ENCODE measurements at places on chromosomes 1 and 21.

DNA sequence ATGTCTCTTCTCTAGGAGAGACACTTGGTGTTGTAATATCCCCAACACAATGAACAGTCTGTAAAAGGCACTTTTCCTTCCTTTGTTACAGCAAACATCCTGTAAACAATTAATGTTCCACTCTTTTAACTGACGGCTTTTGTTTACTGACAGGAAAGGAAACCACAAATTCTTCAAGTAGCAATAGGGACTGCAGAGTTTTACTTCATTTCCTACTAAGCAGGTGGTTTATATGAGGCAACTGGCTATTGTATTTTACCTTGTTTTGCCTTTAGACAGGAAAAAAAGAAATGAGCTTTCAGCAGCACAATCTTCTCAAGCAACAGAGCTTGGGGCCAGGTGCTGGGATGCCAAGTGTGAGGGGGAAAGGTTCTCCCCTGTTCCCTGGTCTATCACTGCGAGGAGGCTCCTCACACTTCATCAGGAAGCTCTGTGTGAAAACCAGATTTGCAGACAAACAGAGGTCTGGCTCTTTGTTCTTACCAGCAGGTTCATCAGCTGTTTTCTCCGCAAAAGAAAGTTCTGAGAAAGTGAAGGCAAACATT is 51.2 kb downstream of the SIPA1L2 start:
- no peaks in the 10 kb centered on the region for H3K27me3 ChIP-seq
- H3K4me3 ChIP-seq = peak overlapping the region; percentile 44
- H3K4me1 ChIP-seq = peaks cover 60% of the 10 kb centered on the region
- peaks cover 4% of the 10 kb centered on the region for H3K36me3 ChIP-seq
- H3K27ac ChIP-seq = peak overlapping the region; percentile 92

DNA sequence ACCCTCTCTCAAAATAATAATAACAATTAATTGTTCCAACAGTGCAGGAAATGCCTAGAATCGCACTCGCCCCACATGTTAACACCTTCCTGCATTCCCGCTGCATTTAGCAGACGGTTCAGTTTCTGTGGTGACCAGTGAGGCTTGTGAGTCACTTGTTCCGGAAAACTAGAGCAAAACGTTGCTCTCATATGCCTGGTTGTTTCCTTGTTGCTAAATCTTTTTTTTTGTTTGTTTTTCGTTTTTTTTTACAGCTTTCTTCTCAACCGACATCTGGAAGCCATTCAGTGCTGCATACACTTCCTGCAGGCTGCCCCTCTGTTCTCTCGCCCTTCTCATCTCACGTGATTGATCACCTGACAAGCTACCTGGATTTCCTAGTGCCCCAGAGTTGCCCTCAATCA is 56.9 kb upstream of the TMPRSS2 start:
- no peak for DNase-seq
- H3K27me3 ChIP-seq = peaks cover 23% of the 10 kb centered on the region
- peaks cover 3% of the 10 kb centered on the region for H3K4me1 ChIP-seq
- no peak overlapping the region for H3K4me3 ChIP-seq
- H3K36me3 ChIP-seq = no peaks in the 10 kb centered on the region

DNA sequence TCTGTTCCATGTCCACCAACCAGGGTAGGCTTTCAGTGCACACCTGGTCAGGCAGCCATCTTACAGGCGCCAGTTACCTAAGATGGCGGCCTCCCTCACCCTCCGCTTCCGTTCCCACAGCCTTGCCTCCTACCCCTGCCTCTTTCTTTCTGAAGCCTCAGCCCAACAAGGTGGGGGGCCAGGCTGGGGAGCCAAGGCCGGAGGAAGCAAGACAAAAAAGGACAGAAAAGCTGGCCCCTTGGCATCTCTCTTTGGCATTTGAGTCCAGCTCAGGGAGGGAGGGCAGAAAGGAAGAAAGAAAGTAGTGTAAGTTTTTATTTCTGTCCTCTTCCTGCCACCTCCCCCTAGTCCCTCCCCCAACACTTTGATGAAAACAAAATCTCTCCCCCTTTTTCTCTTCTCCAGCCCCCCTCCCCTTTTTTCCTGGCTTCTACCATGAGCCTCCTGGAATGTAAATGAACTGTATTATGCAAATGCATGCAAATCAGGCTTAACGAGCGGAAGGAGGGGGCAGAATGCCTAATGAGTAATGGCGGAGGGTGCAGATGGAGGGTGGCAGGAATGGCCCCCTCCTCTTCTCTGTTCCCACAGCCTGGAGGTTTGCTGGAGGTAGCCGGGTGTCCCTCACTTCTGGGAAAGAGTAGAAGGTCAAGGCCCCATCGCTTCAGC is 43.8 kb downstream of the RHBG start:
- no peak overlapping the region for H3K27ac ChIP-seq
- H3K4me1 ChIP-seq = no peaks in the 10 kb centered on the region
- no peak for DNase-seq

DNA sequence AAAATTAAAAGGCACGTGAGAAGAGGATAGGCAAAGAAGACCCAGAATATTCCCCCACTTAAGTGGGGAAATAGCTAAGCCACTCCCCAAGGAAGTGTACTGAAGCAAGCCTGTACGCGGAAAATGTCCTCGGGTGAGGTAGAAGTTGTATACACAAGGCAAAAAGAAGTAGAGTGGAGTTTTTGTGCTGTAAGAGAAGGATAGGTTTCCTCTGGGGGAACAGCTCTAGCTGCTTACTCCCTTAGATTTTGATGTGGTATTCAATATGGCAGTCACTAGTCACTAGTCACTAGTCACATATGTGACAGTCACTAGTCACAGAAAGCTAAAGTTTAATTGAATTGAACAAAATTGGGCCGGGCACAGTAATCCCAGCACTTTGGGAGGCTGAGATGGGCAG is 7.6 kb downstream of the TXNIP start:
- H3K36me3 ChIP-seq = peaks cover 30% of the 10 kb centered on the region
- DNase-seq = no peak
- H3K27me3 ChIP-seq = no peaks in the 10 kb centered on the region
- H3K4me3 ChIP-seq = no peak overlapping the region

GRCh38 chr1:167635156-167635648 is 5.2 kb downstream of the RCSD1 start:
- peak overlapping the region; percentile 87 for H3K27ac ChIP-seq
- no peak overlapping the region for H3K4me3 ChIP-seq

DNA sequence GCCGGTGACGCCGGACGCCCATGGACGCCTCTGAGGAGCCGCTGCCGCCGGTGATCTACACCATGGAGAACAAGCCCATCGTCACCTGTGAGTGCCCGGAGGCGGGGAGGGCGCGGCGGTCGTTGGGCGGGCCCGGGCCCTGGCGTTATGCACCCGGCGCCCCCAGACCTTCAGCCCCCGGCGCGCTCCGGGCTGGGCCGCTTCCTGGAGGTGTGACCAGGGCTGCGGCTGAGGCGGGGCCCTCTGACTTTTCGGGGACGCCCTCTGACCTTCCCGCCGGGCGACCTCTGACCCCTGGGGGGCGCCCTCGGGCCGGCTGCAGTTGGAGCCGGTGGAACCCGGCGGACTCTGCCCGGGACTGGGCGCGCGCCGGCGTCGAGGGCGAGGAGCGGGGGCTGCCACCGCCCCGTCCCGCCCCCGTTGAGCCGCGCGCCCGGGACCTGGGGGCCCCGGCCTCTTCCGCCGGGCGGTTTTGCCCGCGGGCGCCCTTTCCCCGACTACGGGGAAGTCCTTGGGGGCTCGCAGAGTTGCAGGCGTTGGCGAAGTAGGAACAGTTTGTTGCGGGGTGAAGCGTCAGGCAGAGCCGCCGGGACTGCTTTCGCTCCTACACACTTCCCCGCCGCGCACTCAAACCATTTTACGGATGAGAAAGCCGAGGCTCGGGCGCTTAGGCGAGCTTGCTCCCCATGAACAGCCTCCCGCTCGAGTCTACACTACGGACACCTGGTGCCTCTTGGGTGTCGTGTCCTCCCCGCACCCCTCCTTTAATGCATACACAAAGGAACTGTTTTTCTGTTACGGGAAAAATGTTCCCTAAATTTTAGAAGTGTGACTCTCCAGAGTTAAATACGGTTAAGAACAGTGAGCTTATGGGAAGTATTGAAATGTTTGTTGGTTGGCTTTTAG is 618 bp downstream of the TRAPPC10 start:
- H3K27ac ChIP-seq = peak overlapping the region; percentile 97
- peak overlapping the region; percentile 93 for H3K4me3 ChIP-seq
- no peaks in the 10 kb centered on the region for H3K27me3 ChIP-seq
- peaks cover 23% of the 10 kb centered on the region for H3K36me3 ChIP-seq
- DNase-seq = peak; percentile 91

GRCh38 chr1:147608596-147608995 is 61.7 kb downstream of the ACP6 start:
- H3K27me3 ChIP-seq = no peaks in the 10 kb centered on the region
- no peak overlapping the region for H3K4me3 ChIP-seq
- no peak overlapping the region for H3K27ac ChIP-seq
- H3K4me1 ChIP-seq = no peaks in the 10 kb centered on the region
- H3K36me3 ChIP-seq = peaks cover 29% of the 10 kb centered on the region

DNA sequence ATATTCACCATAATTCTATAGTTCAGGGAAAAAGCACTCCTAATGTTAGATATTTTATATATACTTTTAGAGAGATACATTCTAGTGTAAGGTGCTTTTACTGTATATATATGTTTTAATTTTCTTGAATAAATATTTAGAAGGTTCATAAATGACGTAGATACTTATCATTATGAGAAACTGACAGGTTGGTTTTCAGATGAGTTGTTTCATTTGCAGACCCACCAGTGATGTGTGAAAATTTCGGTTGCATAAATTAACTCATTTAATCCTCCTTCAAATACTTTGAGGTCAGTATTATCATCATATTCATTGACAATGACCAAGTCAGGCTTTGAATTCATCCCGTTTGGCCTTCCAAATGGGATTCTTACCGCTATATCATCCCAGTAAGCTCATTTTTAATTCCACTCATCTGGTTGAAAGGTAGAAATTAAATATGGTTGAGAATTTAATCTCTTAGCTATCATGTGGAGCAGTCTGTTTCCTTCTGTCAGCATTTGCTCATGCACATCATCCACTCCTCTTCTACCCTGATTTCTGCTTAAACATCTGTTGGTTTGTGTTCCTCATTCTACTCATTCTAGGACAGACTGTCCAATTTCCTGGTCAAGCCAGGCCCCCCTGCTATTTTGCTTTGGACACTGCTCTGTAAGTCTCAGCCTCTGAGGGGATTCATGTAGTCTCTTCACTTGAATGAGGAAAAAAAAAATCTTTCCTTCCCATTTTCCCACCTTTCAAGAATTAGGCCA is 1156.6 kb downstream of the PLA2G4A start:
- H3K27ac ChIP-seq = no peak overlapping the region
- no peak overlapping the region for H3K4me3 ChIP-seq
- no peaks in the 10 kb centered on the region for H3K27me3 ChIP-seq
- no peaks in the 10 kb centered on the region for H3K36me3 ChIP-seq
- no peaks in the 10 kb centered on the region for H3K4me1 ChIP-seq

GRCh38 chr1:221439747-221440501 is 302.0 kb downstream of the DUSP10 start:
- no peak overlapping the region for H3K4me3 ChIP-seq
- DNase-seq = peak; percentile 23
- peaks cover 22% of the 10 kb centered on the region for H3K4me1 ChIP-seq
- no peaks in the 10 kb centered on the region for H3K27me3 ChIP-seq

DNA sequence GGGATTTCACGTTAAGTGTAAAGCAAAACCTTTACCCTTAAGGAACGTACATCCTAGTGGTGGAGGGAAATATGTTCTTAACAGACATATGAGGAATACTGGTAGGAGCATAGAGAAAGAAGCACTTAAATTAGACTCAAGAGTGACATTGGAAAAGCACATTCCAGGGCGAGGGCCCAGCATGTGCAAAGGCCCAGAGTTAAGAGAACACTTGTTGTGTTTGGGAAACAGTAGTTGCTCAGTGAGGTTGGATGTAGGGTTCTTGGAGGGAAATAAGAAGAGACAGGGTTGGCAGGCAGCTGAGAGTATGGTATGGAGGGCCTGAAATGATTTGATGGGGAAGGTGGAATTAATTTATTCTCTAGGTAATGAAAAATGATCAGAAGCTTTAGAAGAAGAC is 115.5 kb downstream of the CNIH3 start:
- no peak overlapping the region for H3K4me3 ChIP-seq
- peaks cover 15% of the 10 kb centered on the region for H3K4me1 ChIP-seq
- no peak for DNase-seq
- peaks cover 47% of the 10 kb centered on the region for H3K27me3 ChIP-seq
- H3K27ac ChIP-seq = no peak overlapping the region

GRCh38 chr1:169009666-169010065 is 96.8 kb upstream of the ATP1B1 start:
- H3K4me3 ChIP-seq = no peak overlapping the region
- no peaks in the 10 kb centered on the region for H3K4me1 ChIP-seq
- H3K27me3 ChIP-seq = no peaks in the 10 kb centered on the region
- no peak overlapping the region for H3K27ac ChIP-seq
- no peak for DNase-seq
- H3K36me3 ChIP-seq = no peaks in the 10 kb centered on the region

DNA sequence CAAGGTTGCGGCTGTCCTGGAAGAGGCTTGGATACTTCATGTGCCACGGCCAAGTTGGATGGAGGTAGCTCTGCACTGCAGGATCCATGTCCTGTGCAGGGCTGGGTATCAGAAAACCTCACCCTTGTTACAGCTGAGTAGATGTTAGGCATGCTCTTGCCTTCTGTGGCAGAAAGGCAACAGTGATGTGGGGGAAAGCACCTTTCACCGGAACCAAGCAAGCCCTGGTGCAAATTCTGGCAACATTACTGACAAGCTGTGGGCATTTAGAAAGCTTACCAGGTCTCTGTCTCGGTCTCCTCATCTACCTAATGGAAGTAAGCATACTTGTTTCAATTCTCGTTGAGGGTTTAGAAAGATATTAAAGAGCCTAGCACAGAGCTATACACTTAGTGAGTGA is 14.5 kb upstream of the CDCA8 start:
- no peak overlapping the region for H3K4me3 ChIP-seq
- DNase-seq = no peak
- H3K27ac ChIP-seq = no peak overlapping the region
- peaks cover 24% of the 10 kb centered on the region for H3K4me1 ChIP-seq
- peaks cover 3% of the 10 kb centered on the region for H3K27me3 ChIP-seq

GRCh38 chr21:37435711-37436110 is 69.1 kb downstream of the DYRK1A start:
- no peak overlapping the region for H3K4me3 ChIP-seq
- peaks cover 32% of the 10 kb centered on the region for H3K4me1 ChIP-seq
- H3K27ac ChIP-seq = no peak overlapping the region
- DNase-seq = no peak

GRCh38 chr1:14923727-14924452 is 229.7 kb upstream of the TMEM51 start:
- H3K27me3 ChIP-seq = peaks cover 64% of the 10 kb centered on the region
- peak overlapping the region; percentile 65 for H3K4me3 ChIP-seq
- DNase-seq = peak; percentile 69
- H3K36me3 ChIP-seq = no peaks in the 10 kb centered on the region

Data from activated naive CD4-positive, alpha-beta T cell treated with anti-CD3 and anti-CD28 coated beads, Interleukin-2, amount 10 ng/mL, durations not matched to agents 7 days and 5 days (primary cell).